ENCODE measurements at places on chromosomes 6 and 20. TPM values are rescaled to one million over a fixed set of nuclear protein-coding genes. Genes with fewer than 3 reads are reported as not detected.

Gene KCNK17
- 0.04 TPM for polyA plus RNA-seq

GRCh38 chr6:108312605-108313004 is 17.8 kb downstream of the AFG1L start:
- DNase-seq: no peak

Gene DNAH8
- polyA plus RNA-seq: not detected

DNA sequence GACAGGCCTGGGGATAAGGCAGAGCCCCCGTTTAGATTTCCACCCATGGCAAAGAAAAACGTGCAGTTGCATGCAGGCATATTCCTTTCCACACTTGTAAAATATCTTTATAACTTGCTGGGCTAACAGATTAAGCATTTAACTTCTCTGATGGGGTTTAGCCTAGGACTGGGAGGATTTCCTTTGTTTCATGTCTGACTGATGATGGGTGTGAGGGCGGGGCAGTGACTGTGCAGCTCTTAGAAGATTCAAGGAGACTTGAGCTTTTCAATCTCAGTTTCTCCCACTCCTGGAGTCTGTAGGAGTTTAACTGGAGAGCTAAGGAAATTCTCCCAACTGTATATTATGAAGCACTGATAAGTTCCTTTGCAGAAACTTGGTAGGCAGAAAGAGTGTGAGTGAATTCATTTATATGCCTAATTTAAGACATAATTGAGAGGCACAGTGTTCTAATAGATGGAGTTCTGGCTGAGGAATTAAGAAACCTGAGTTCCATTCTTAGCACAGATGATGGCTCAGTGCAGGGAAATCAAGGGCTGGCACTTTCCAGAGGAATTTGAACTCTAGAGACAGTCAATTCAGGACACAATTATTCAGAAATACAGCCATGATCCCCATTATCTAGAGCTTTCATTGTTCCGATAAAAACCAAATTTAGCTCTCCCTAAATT is 214.6 kb upstream of the CNR1 start:
- DNase-seq: no peak

DNA sequence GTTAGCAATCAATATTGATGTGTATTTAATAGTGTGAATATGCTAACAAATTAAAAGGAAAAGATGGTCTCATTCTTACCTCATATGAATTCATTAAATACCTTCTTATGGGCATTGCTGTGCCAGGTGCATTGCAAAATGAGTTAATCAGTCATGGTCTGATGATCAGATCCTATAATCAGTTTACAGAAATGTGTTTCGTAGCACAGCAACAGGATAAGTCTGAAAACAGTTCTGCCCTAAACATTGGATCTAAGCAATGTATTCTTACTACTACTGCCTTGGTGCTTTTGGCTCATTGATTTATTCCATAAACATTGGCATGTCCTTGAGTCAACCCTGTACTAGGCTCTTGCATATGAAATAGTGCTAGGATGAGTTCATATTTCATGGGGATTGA is 417.0 kb upstream of the JAG1 start:
- no peak for DNase-seq

GRCh38 chr6:169097381-169097959 is 156.2 kb downstream of the THBS2 start:
- DNase-seq: no peak

DNA sequence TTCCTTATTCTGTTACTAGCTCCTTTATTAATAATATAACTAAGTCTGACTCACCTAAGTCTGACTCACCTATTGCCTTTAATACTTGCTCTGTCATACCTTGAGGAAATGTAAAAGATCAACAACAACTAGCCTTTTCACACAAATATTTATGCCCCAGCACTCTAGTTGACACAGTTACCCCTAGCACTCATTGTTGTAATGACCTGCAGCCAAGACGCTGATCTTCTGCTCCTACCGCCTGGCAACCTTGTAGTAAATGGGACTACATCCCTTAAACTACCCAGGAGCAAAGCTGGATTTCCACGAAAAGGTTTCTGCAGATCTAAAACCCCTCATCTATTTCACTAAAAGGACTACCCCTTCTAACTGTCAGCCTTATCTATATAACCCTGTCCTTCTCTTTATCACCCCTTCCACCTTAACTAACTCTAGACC is 90.0 kb downstream of the PLG start:
- no peak for DNase-seq

GRCh38 chr6:43695967-43696291 is 8.3 kb upstream of the MRPS18A start:
- DNase-seq: no peak

- no peak for DNase-seq
Measured at GRCh38 chr6:57306273-57306672, 11.2 kb upstream of the PRIM2 start.

DNA sequence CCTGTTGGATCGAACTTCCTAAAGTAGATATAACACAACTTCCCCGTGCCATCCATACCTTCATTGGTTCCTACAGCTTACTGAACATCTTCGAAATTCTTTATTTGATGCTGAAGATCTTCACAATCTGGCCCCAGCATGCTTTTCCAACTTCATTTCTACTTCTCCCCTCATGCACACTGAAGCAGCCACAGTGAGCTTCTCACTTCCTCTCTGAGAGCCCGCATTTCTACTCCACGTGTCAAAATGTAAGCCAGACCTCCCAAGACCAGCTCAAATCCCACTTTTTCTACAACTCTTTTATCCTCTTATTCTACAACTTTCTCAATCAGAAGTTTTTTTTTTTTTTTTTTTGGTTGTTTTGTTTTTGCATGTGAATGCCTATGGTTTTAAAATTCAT is 254.7 kb downstream of the GMPR start:
- no peak for DNase-seq

Gene TMEM14B
- 85.5 TPM for polyA plus RNA-seq

DNA sequence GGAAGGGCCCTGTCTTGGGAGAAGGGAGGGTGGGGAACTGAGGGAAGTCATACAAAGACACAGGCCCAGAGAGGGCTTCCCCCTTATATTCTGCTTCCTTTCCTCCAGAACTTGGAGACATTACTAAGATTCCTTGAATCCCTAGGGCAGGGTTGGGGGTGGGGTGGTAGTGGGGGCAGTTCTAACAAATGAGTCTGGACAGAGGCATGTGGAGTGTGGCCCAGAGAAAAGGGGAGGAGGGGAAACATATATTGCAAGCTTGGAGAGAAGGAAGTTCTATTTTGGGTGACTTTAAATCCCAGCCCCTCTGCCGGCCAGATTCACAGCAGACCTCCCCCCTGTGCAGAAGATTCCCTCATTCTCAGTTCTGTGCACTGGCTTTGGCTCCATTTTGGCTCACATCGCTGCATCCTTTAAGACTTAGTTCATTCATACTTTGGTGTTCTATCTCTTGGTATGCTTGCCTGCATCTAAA is 43.7 kb downstream of the DAAM2 start:
- DNase-seq: no peak

- DNase-seq: no peak
Measured at GRCh38 chr6:56524891-56525703, 117.6 kb downstream of the DST start.

DNA sequence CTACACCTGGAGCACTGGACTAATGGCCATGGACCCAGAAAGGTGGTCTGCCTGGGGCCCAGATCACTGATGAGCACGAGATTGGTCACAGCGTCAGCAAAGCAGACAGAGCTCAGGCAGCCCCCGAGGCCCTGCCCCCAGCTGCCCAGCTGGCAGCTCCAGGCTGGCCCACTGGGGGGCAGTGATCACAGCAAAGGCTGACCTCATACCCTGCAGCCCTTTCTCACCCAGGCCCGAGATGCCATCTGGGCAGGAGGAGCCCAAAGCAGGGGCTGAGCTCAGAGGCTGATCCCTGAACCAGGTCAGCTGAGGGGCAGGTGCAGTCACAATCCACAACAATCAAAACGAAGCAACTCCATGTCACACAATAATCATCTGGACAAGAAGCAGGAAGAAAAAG is 4.1 kb downstream of the MAP1LC3A start:
- DNase-seq: no peak

GRCh38 chr6:27514906-27515495 is 42.1 kb upstream of the ZNF184 start:
- DNase-seq: no peak

DNA sequence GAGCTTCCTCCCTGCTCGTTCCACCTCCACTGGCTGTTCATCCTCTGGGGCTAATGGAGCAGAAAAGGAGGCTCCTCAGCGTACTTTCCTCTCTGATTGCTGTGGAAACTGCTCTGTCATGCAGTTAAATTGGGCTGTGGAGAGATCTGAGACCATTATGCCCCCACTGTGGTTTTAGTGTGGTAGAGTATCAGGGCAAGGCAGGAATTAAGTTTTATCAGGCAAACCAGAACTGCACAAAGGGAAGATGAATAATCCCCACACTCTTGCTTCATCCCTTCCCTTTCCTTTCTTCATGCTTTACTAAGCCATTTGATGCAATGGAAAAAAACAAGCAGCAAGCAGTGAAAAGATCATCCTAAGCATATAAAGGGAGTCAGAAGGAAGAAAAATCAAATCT is 11.9 kb upstream of the ME1 start:
- no peak for DNase-seq

DNA sequence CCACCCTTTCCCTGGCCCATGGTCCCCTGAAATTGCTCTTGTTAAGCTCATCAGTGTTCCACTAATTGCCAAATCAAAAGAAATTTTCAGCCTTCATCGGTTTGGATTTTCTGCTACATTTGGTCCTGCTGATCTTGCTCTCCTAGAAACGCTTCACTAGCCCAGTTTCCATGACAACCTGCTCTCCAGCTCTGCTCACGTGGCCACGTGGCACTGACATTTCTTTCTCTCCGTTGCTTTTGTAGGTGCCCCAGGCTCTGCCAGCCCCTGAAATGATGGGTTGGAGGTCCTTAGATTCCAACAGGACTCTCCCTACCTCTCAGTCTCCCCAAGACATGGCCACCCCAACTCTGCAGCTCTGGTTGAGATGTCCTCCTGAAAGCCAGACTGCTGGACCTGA is 45.8 kb upstream of the NNAT start:
- no peak for DNase-seq

DNA sequence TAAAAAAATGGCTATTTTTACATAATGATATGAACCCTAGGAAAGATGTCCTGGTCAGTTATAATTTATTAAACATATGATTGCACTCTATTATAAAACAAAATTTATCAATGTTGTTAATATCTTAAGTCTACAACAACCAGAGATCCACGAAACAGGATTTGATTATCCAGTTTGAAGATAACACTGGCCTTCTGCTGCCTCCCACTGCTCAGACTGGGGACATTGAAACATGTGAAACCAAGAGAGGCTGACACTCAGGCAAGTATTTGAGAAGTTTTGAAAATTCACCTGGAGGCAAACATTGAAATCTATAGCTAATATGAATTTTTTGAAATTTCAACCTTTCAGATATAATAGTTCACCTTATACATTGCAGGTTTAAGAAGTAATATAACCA is 219.3 kb upstream of the HSF2 start:
- DNase-seq: no peak

Data from psoas muscle (tissue), 8 donors.